ENCODE measurements at places on chromosomes 11 and 22.
A peak's percentile ranks its signal among the peaks of the same experiment; 100 is the strongest.

DNA sequence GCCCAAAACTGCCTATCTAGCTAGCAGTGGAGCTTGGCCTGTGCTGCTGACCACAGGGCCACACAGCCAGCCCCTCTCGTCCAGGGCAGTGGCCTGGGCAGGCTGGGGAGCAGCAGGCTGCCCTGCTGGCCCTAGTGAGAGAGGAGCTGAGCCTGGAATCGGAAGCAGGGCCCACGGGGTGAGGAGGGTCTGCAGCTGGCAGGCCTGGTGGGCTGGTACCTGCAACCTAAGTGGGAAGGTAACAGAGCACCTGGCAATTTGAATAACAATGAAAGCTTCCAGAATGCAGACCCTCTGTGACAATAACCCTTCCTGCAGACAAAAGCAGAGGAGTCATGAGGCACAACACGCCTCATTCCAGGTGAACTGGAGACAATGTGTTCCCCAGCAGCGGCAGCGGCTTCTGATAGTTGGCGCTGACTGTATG is 31.8 kb upstream of the RFPL3 start:
- no peak for DNase-seq

GRCh38 chr11:45885921-45886721 is 670 bp downstream of the MAPK8IP1 start:
- no peak for DNase-seq

DNA sequence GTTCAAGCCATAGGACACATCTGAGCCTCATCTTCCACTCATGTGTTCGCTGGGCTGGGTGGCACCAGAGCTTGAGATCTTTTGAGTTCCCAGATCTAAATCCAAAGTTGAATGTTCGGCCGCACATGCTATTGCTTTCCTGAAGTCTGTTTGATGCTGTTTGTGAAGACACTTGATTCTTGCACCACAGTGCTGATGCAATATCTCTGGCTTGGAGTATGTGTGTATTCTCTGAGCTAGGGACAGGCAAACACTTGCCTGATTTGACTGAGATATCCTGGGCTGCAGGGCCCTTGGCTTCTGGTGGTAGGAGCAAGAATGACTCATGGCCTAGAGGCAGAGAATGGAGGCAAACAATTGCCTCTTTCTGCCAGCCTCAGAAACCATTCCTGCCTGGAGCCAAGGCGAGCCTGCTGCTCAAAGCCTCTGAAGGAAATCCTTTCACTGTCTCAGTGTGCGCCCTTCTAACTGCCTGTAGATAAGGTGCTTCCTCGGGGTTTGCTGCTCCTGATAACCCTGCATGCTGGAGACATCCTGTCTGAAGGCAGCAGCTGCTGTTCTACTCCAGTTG is 73.0 kb downstream of the CYB5R2 start:
- no peak for DNase-seq

GRCh38 chr11:95668131-95668530 is 121.5 kb downstream of the FAM76B start:
- DNase-seq, result no peak

GRCh38 chr11:33891714-33892327 is at the start of gene LMO2:
LMO2 (minus strand) TSS chr11:33892076; CDS start chr11:33869716, 22,360 bp downstream.
- no peak for DNase-seq

DNA sequence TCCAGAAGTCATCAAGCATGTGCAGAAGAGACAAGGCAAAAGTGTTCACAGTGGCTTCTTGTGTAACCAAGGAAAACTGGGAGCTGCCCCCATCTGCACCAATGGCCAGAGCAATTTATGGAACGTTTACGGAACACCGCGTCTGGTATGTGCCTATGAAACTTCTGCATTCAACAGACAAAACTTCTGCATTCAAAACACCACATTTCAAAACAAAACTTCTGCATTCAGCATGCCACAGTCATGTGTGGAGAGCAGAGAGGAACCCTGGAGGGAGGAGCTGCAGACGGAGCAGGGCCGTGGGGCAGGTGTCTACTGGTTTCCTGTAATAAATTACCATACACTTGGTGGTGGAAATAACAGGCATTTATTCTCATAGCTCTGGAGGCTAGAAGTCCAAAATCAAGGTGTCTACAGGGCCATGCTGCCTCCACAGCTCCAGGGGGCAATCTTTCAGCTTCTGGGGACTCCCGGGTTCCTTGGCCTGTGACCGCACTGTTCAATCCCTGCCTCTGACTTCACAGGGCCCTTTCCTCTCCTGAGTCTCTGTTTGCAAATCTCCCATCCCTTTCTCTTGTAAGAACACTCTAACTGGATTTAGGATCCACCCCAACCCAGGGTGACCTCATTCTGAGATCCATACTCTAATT is 32.2 kb downstream of the RPL3 start:
- DNase-seq, result no peak

GRCh38 chr22:31631436-31631835 is 30.6 kb downstream of the PISD start:
- no peak for DNase-seq

- DNase-seq, result no peak
Observed at GRCh38 chr11:16924462-16924825, 89.8 kb downstream of the PLEKHA7 start.

DNA sequence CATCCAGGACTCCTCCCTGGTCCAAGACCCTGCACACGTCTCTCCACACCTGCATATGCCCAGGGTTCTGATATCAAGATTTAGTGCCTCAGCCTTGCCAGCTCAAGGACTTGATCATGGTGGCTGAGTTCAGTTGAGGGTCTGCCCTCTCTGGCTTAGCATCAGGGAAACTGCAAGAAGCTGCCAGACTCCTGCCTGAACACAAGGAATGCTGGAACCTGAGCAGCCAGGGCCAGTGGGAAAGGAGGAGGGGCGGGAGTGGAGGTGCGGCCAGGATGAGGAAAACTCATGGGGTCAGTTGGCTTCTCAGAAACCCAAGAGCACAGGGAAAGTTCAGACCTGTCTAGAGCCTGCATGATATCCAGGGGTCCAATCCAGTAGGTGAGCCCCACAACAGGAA is 546.1 kb downstream of the BUD13 start:
- DNase-seq, result no peak

DNA sequence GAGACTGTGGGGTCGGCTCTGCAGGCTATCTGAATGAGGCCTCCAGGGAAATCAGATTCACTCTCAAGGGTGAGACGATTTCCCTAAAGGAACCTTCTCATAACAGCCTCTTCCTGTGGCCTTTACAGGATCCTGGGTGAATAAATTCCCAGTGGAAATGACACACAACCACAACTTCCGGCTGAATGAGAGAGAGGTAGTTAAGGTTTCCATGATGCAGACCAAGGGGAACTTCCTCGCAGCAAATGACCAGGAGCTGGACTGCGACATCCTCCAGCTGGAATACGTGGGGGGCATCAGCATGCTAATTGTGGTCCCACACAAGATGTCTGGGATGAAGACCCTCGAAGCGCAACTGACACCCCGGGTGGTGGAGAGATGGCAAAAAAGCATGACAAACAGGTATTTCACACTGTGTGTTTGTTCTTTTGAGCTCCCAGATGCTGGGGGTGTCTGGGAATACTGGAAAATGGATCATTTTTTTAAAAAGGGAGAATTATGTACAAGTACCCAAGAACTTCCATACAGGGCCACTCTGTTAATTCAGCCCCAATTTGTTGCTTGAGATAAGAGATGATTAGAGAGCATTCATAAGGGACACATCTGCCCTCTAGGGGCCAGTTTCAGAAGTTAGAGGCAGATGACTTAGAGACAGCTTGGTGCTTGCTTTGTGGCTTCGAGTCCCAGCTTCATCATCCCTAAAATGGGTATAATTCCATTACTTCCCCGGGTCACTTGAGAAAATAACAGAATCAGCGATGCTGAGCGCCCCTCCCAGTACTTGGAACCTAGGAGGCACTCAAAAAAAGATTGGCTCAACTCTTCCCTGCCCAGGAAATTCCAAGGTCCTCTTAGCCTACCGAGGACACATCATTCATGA is 10.2 kb downstream of the SERPIND1 start:
- DNase-seq, result peak; percentile 47

DNA sequence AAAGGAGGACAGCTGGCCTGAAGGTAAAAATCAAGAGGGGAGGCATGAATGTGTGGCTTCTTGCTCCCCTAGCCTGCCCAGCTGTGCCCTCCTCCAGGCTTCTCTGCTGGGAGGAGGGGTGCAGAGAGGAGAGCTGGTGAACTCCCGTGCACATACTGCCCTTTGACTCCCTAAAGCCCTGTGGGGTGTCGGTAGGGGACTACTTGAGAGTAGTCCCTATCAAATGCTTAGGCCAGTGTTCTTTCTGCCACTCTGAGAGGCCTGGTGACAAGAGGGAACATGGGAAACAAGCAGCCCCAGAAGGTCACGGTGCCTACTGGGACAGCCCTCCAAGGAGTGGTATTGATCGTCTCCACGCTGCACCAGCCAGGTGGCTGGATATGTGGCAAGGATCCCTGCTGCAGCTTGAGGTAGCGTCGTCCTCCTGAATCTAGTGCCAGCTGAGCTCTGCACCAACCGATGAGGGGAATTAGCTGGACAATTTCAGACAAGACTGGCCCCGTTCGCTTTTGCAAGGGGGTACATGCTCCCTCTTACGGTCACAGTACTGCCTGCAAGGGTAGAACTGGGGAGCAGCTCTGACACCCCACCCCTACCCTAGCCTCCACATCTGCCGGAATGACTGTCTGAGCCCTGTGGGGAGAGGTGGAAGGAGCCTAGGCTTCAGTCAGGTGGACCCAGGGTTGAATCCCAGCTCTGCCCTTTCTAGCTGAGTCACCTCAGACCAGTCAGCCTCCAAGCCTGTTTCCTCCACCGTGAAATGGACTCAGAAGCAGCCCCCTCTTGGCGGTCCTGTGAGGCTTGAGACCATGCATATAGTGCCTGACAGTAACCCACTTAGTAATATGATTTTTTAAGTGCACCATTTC is 17.1 kb upstream of the C11orf96 start:
- no peak for DNase-seq

DNA sequence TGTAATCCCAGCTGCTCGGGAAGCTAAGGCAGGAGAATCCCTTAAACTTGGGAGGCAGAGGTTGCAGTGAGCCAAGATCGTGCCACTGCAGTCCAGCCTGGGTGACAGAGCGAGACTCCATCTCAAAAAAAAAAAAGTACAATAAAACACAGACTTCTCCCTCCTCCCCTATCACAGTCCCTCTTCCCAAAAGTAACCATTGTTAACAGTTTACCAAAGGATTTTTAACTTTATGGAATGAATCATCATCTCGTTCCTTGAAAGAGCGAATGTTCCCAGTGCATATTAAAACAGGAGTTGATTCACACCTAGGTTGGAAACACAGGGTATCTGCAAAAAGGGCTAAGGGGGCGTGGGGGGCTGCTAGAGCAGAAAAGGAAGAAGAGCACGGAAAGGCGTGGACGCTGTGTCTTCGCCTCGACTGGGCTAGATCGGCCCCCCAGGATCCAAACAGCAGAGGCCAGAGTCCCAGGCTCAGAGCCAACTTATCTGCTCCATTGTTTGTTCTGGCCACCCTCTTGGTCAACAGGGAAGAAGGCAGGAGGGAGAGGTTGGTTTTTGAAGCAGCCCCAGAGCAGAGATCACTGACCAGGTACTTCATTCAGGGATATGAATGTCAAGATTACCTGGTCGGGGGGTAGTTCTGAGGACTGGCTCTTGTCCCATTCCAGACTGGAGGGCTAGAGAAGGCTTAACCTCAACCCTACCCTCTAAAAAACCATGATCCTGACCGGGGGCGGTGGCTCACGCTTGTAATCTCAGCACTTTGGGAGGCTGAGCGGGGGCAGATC is 2.1 kb upstream of the AHNAK start:
- no peak for DNase-seq

DNA sequence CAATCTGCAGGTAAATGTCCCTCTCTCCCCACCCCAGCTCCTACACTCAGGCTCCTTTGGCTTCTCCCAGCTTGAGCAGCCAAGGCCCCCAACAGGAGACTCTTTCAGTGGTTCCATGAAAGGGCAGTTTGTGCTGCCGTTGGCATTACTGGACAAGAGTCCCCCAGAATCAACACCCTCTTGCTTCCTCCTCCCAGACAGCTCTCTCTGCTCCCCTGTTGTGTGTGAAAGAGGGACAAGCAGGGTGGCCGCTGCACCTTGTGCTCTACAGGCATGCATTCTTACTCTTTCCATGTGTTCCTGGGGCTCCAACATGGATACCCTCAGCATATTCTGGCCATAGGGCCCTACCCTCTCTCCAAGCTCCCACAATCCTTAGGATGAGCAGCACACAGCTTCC is 48.7 kb downstream of the P4HA3 start:
- no peak for DNase-seq

DNA sequence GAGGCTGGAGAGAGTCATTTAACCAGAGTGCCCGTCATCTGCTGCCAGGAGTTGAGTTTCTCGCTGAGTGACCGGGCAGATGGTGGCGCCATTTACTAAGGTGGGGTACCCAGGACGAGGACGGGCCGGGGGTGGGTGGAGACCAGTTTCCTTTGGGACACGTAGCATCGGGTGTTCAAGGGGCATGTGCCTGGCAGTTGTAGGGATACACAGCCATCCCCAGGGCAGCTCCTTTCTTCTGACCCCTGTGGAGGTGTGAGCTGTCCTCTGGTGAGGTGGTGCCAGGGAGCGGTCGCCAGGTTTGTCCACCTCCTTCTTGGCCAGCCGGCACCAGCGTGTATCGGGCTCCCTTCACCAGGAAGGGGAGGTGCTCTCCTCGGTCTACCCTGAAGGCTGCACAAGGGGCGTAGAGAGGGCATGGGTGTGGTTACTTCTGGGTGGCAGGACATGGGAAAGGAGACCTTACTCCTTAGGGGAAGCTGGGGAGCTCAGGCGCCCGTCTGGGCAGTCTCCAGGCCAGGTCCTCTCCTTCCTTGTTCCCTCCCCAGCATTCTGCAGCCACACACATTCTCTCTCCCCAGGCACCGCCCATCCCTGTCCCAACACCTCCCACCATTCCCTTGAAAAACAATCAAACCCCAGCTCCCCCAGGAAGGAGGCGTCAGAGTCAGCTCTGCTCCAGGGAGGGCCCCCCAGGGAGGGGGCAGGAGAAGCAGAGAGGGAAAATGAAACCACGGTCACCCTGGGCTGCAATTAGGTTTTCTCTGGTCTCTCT is 10.3 kb upstream of the MB start:
- no peak for DNase-seq

DNA sequence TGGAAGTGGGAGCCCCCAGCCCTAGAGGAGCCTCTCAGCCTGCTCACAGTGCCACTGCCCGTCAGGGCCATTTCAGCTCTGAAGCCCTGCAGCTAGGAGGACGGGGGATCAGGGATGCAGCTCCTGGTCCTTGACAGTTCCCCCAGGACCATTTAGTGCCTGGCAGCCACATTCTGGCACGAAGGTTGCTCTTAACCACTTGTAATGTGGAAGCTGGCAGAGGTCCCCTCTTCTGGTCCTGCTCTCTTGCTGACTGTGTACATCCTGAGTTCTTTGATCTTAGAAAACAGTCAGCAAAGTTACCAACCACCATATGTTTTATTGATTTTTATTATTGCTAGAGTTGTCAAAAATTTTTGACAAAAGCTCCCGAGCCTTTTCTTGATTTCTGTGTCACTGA is 44.2 kb downstream of the CABIN1 start:
- DNase-seq, result no peak

DNA sequence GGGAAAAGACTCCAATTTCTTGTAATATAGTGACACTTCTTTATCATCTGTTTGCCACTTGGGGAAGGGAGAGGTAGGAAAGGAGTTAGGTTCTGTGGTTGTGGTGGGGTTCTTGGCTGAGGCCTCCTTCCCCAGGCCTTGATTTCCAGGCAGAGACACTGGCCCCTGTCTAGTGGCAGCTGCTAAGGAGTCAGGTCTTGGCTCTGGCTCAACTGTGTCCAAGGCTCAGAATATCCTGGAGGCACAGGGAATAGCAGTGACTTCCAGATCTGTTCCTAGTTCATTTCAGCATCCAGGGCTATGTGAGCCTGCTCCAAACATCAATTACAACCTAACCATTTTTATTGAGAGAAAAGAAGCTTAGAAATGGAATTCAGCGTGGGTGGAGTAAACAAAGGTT is 29.5 kb downstream of the PPFIBP2 start:
- DNase-seq, result no peak
